Osteoblast (primary cell): ENCODE measurements at places on chromosomes 4 and X. TPM values are rescaled to one million over a fixed set of nuclear protein-coding genes. Genes with fewer than 3 reads are reported as not detected.

Gene ADAM29
- not detected in 2 replicates for total RNA-seq

Gene APLN
- total RNA-seq, result 0.29 and 0.72 TPM in 2 replicates

Gene CT45A2
- not detected in 2 replicates for total RNA-seq

Gene ZNF711
- total RNA-seq, result 1.4 and 1.5 TPM in 2 replicates

Gene SERTM2
- total RNA-seq, result under 0.01 TPM in 1 of 2 replicates, not detected in the other

Gene XPNPEP2
- not detected in 2 replicates for total RNA-seq

Gene SOX3
- total RNA-seq, result not detected in 2 replicates

Gene DDIT4L
- total RNA-seq, result 2.2 and 5.0 TPM in 2 replicates

Gene RTL5
- total RNA-seq, result 2.1 and 2.2 TPM in 2 replicates

Gene SOWAHD
- total RNA-seq, result under 0.01 and 0.72 TPM in 2 replicates

Gene CTAG2
- total RNA-seq, result 0.88 and 13.8 TPM in 2 replicates

Gene XKRX
- under 0.01 and 0.29 TPM in 2 replicates for total RNA-seq

Gene KLF8
- 1.1 and 1.8 TPM in 2 replicates for total RNA-seq
